ENCODE measurements at places on chromosomes 1 and 21. TPM values are rescaled to one million over a fixed set of nuclear protein-coding genes. Genes with fewer than 3 reads are reported as not detected.

The CD48 gene
- total RNA-seq = not detected

The FHAD1 gene
- total RNA-seq = 4.6 TPM

The HOOK1 gene
- not detected for total RNA-seq

- DNase-seq = no peak
These were observed 41.5 kb downstream of the NCAM2 start for GRCh38 chr21:21039624-21040170.
